ENCODE measurements at places on chromosomes 11 and 22.

DNA sequence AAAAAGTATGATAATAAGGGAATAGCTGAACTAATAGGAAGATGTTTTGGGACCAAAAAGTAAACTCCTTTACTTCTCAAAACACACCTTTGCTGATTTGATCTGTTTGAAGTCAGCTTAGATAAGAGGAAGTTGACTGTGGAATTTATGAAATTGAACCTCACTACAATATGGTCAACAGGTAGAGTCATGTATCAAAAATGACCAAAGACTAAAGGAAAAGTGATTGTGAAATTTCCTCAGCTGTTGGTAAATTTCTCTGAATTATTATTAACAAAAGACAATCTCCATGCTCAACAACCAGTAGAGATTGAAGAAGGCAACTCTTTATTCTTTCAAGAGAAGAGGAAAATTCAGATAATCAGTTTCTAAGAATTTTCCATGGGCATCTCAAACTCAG is 826.5 kb downstream of the KCNA4 start:
- no peak for DNase-seq

DNA sequence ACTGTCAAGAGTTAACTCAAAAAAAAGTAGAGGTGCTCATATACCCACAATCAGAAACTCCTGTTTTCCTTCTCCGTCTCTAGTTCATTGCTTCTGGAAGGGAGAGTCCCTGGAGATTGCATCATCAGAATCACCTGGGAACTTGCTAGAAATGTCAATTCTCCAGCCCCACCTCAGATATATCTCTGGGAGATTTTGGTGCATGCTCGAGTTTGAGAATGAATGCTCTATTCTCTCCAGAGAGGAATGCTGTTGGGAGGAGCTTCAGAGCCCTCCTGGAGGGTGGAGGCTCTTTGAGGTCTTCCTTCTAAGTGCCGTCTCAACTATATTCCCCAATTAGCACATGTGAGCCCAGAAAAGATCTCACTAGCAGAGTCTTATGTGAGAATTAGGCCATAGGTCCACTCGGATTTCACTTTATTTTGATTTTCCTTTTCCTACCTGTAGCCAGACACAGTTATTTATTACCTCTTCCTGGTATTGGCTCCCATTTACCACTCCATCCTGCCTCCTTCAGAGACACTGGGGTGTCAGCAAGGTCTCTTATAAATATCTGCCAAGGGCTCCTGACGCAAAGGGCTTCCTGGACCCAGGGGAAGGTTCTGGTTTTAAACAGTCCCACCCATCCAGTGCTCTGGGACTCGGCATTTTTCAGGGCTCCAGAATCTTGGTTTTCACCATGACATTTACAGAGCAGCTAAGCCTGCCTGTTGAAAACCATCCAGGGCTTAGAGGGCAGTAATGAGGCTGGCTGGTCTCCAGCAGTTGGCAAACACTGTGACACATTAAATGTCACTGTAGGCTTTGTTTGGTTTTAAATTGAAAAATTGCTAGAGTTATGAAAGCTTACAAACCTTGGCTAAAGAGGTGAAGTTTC is 136.2 kb downstream of the CD44 start:
- peak; percentile 37 for DNase-seq

GRCh38 chr11:78214331-78215194 is 25.8 kb downstream of the USP35 start:
- DNase-seq, result no peak

- DNase-seq, result no peak
Measured at GRCh38 chr11:96307776-96308140, 35.2 kb downstream of the MAML2 start.

GRCh38 chr11:35688023-35688422 is 25.4 kb downstream of the TRIM44 start:
- no peak for DNase-seq

DNA sequence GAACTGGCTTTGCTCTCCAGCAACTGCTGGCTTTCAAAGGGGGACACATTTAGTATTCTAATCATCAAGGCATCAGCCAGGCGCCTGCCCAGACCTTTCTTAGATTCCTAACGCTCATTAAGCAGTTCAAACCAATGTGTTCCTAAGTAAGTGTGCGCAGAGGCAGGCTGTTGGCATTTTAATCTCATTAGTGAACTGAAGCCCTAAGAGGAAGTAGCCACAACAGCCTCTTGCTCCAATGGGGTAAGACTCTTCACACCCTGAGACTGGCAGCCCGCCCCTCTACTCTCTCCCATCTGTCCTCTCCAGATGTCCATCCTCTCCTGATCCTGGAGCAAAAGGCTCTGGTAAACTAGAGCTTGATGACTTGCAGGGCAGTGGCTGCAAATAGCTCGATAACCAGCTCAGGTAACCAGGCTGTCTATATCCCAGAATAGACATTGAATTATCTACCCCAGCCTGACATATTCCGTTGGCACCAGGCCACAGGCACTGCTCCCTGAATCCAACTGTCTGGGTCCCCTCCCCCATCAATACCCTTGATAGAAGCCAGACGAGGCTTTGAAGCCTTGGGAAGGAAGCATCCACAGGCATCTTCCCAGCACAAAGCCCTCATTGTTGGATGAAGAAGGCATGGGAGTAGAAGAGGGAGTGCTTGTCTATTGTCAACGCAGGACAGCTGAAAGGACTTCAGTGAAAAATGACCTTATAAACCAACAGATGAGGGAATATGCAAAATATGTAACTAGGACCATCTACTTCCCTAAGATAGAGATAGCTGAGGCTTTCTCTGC is 321.1 kb downstream of the TENM4 start:
- peak; percentile 56 for DNase-seq

DNA sequence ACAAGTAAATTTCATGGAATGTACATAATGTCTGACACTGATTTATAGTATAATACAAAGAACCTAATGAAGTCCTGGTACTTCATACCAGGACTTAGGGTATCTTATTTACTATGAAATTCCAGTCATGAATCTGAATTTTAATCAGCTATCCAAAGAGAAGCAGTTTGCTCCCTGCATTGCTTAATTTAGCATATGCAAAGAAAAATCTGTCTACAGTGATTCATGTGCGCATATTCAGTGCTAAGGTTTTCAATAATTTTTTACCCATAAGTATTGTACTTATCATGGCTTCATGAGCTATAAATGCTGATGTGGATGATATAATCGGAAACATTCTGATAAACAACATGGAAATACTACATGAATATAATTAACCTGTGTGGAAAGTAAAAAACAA is 185.6 kb upstream of the ARHGAP42 start:
- no peak for DNase-seq

DNA sequence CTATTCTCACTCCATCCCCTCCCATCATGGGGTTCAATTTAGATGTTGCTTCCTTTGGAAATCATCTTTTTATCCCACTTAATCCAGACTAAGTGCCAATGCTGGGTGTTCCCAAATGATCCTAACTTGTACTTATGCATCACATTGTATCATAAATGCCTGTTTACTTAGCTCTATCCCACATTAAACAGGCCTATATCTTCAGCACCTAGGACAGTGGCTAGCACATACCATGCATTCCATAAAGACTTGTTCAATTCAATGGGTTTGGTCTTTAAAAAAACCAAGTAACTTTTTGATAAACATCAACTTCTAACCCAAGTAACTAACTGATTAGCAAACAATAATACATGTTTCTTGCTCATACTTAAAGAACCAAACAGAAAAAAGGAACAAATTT is 40.6 kb downstream of the RSF1 start:
- no peak for DNase-seq

- DNase-seq, result no peak
Measured at GRCh38 chr11:123247496-123247799, 52.4 kb upstream of the CLMP start.

DNA sequence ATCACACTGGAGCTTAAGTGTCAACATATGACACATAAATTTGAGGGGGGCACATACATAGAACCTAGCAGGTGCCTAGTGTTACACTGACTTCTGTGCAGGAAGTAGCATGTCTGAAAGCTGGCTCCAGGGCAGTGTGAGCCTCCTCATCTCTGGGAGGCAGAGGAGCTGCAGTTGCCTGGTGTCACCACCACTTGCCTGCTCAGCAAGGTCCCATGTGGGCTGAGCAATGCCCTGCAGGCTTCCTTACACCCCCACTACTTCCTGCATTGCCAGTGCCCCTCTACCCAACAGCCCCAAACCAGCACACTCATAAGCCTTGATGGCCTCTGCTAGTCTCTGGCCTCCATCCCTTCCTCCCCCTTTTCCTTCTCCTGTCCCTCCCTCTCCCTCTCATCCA is 165.8 kb downstream of the BUD13 start:
- no peak for DNase-seq

DNA sequence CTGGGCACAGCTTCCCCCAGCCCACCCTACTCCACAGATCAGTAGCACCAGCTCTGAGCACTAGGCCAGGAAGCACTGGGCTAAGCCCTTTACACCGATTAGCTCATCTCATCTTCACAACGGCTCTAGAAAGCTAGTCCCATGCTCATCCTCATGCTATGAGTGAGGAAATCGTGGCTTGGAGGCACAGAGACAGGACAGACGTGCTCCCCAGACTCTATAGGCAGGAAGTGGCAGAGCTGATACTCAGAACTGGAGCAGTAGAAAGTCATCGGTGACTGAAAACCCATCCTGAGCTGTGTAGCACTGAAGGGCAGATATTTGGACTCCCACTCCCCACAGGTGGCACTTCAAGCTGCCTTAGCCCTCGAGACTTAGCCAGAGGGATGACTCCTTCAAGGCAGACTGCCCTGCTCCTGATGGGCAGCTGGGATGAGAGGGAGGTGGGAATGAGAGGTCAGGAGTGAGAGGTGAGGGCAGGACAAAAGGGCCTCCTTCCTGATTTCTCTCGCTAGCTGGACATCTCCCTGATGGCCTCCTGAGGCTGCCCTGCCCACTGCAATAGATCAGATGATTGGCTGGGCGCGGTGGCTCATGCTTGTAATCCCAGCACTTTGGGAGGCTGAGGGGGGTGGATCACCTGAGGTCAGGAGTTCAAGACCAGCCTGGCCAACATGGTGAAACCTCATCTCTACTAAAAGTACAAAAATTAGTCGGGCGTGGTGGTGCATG is 9.7 kb downstream of the CD5 start:
- DNase-seq, result no peak

DNA sequence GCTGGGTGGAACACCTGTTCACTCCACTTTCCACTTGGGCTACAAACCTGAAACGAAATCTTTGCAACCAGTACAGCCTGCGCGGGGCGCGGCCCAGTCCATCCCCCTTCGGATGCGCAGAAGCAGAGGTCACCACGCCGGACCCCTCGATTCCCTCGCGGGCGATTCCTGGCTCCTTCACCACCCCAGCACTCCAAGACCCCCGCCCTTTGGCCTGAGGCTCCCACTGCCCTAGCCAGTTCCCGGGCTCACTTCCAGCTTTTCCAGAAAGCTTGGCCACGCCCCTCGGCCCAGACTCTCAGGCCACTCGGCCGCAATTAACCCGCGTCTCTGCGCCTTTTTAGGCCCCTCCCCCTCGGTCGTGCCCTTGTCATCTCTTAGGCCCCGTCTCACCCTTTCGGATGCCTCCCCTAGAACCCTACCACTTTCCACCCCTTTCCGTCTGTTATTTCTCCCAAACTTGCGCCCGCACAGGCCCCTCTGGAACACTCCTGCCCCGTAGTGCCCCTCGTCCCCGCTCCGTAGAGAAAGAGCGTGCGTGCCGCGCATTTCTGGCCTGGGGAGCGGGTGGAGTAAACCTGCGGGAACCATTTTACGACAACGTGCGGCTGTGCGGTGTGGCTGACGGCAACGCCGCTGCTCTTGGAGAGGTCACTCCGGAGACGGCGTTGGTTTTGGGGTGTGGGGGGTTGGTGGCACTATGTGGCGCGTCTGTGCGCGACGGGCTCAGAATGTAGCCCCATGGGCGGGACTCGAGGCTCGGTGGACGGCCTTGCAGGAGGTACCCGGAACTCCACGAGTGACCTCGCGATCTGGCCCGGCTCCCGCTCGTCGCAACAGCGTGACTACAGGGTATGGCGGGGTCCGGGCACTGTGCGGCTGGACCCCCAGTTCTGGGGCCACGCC is at the start of gene DLAT:
Gene DLAT, plus strand, starts transcription at position 636 of the 906 bp plus-strand sequence. Its CDS starts 65 bp downstream, at position 701.
- peak; percentile 80 for DNase-seq
